Left kidney (tissue), 8 donors: ENCODE measurements at places on chromosomes 4 and X.
A peak's percentile ranks its signal among the peaks of the same experiment; 100 is the strongest.

DNA sequence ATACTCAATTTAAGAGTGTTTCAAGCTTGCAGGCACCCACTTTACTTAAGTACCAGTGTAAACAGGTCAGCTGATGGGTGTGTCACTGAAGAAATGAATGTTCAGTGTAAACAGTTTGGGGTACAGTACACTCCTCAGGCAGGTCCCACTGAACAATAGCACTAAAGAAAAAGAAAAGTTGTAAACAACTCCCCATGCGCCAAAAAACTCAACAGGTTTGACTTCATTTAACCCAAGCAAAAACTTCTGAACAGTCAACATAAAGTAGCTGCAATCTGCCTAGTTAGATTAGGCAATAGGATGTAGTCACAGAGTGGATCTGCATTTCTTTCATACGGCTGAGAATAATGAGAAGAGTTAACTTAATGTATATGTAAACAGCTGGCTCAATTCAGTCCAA is 93.2 kb downstream of the FAM13A start:
- no peak for DNase-seq

GRCh38 chr4:76216524-76216923 is 2.9 kb upstream of the SCARB2 start:
- DNase-seq, result no peak

DNA sequence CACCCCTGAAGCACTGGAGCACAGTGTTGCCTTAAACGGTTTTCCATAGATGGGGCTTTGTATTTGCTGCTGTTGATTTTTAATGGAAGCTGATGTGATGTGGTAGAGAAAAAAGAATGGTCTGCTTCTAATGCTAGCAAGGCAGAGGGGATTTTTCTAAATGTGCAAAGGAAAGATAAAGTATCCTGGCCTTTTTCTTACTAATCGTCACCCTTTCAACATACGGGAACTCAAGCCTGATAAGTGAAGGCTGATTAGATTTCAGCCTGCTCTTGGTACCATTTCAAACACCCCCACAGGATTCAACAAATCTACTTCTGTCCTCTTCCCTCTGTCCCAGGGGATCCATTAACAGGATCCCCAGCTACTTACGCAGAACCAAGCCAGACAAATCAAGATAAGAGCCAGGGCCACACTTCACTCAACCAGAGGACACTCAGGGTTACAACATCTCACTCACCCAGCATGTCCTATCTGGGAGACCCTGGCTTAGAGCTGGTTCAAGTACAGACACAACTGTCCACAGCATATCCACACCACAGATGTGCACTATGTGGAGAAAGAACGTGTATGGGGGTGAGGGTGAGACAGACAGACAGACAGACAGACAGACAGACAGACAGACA is 180.0 kb downstream of the SH3KBP1 start:
- DNase-seq, result no peak

DNA sequence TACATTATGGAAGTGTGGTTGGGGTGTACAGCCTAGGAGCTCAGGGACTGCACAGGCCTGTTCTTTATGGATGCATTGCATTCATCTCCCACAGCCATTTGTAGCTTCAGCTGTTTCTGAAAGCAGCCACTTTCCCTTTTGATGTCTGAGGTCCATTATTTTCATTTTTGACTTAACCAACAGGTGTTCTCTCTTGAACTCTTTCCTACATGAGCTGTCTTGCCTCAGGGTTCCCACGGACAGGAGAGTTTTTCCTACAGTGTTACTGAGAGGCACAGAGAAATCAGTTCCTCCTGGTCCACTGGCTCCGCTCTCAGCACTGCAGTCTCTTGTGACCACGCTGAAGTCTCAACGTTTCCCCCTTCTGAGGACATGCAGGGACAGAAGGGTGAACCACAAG is 87.2 kb downstream of the RASL11B start:
- no peak for DNase-seq

DNA sequence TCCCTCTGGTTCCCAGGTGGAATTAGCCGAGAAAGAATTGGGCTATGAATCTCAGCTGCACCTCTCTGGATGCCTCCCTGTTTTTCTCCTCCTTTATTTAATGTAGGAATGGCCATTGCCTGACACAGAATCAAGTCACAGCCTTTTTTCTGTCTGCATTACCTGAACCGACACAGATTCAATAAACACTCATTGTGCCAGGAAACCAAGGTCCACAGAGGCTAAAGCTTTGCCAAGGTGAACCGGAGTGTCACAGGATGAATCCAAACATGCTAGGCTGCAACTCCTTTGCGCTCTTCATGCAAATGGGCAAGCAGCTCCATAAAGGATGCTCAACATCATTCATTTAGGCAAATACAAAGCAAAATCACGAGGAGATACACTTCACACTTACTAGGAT is 199.8 kb upstream of the AGTR2 start:
- DNase-seq, result no peak

DNA sequence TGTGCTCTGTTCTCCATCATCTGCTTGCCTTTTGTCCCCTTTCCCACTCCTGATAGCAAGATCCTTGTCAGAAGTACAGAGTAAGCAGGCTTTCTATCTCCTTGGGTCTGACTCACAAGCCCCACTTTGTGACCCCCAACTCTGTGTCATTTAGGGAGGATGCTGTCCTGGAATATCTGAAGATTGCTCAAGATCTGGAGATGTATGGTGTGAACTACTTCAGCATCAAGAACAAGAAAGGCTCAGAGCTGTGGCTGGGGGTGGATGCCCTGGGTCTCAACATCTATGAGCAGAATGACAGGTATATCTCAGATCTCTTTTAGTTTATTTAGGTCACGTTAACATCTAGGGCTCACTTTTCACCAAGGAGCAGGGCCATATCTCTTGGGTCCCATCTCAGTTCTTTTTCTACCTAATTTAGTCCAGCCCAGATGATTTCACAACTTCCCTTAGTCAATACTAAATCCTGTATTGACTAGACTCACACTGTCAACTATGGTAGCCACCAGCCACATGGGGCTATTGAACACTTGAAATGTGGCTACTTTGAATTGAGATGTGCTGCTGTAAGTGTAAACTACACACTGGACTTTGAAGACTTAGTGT is 64.3 kb downstream of the MSN start:
- no peak for DNase-seq

DNA sequence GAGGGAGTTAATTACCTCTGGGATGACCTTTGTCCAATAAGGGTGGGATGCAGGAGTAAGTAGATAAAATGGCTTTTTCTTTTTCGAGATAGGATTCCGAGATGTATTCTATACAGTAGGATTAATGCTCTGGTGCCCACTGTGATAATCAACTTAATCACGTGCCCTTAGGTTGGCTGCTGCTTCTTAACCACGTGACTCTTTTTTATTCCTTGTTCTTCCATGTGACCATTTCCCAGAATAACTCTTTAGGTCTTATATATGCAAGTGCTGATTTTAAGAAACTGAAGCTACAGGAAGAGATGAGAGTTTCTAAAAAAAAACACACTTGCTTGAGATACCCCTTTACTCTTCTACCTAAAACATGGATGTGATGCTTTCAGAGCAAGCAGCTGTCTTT is 1628.9 kb downstream of the PCDH7 start:
- no peak for DNase-seq

DNA sequence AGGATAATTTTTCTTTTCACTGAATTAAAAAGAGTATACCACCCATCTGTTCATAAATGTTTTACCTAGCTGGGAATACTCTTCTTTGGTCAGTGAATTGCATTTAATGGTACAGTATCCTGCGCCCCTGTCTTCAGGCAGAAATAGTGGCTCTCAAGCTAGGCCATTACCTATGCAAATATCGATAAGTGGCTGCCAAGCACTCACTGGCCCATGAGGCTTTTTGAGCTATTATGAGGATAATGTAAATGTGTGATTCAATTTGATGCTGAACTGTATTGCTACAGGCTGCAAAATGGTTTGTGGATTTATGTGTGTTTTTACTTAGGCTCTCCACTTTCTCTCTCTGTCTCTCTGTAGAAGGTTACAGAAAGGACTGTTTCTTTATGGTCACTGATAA is 30.1 kb upstream of the MTMR1 start:
- DNase-seq, result no peak

GRCh38 chr4:127249767-127250108 is 383.0 kb upstream of the INTU start:
- DNase-seq, result no peak

GRCh38 chr4:171583790-171584189 is 229.4 kb upstream of the GALNTL6 start:
- no peak for DNase-seq

- DNase-seq, result no peak
Observed at GRCh38 chr4:54840992-54841768, 183.4 kb downstream of the KIT start.

DNA sequence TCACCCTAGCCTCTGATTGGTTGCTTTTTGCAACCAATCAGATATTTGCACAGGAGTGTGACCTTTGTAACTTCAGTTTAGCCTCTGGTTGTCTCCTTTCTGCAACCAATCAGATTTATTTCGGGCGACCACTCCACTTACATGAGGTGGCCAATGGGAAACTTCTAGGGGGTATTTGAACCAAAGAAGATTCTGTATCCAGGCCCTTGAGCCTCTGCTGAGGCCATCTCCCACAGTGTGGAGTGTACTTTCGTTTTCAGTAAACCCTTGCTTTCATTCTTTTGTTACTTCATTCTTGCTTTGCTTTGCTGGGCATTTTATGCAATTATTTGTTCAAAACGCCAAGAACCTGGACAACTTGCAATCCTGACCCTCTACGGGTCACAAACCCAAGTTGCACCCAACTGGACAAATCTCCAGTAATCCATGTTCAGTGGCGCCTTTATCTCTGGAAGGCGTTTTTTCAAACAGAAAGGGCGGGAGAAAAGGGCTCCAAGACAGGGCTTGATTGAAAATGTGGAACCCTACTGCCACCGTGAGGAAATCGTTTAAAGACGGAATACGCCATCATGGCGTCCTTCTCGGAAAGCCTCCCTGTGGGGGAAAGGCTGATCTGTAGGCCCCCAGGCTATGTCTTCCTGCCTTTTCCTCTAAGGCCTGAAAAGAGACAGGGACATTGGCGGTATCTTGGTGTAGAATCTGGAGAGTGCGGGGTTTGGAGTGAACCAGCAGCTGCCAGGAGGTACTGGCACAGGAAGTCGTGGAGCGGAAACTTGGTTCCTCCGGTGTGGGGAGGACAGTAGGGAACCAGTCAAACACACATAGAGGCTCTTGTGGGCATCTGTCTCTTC is 184.6 kb downstream of the OR13H1 start:
- peak; percentile 95 for DNase-seq

- no peak for DNase-seq
Observed at GRCh38 chrX:10945498-10945897, 165.6 kb upstream of the HCCS start.

- DNase-seq, result no peak
Observed at GRCh38 chr4:38190717-38191178, 230.6 kb downstream of the PTTG2 start.

- no peak for DNase-seq
Observed at GRCh38 chrX:150326541-150327247, 36.4 kb upstream of the MAMLD1 start.

- no peak for DNase-seq
Observed at GRCh38 chr4:132076829-132077228, 1072.3 kb upstream of the PCDH10 start.

DNA sequence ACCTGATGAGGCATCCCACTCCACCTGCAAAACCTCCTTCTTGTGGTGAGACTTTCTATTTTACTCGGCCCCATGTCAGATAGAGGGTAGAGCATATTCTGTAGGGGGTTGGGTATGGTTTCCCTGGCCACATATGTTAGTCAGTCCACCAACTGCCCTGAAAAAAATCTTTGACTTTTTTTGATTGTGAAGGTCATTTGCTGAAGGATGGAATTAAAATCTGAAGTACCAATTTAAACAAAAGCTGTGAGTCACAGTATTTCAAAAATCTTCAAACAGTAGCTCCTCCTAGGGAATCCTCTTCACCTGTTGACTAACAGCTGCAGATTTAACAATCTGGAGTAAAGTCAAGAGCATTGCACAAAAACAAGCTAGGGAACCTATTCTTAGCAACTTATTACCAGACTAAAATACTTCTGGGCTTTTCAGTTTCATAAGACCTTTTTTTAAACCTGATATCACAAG is 8.0 kb upstream of the CCDC110 start:
- DNase-seq, result no peak

DNA sequence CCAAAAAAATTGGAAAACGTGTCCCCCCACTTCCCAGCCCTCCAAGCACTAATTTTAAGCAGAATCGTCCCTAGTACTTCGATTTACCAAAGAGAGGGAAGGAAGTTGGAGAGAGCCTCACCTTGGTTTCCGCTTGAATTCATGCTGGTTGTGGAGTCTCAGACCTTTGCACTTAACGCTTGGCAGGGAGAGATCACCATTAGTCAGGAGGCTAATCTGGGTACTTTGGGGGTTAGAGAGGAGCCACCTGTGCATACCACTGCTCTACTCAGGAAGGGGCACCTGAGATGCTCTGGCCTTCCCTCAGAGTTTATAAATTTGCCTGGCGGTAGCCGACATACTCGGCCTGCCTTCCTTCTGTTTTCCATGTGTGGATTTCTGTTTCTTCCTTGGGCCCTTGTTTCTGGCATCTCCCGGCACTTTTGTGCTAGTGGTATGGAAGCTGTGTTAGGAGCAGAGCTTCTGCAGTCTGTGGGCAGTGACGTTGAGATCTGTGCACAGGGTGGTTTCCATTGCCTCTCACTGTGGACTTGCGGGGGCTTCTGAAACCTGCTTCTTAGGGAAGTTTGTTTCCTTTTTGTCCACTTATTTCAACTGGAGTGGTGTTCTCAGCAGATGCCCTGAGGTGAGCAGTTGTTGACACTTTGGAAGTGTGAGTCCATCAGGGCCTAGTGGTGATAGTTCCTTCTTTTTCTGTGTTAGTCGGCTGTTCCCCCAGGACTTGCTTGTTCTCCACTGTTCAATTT is 104.2 kb downstream of the TMEM131L start:
- DNase-seq, result no peak

- DNase-seq, result no peak
Observed at GRCh38 chr4:46945062-46945461, 36.0 kb upstream of the COX7B2 start.

DNA sequence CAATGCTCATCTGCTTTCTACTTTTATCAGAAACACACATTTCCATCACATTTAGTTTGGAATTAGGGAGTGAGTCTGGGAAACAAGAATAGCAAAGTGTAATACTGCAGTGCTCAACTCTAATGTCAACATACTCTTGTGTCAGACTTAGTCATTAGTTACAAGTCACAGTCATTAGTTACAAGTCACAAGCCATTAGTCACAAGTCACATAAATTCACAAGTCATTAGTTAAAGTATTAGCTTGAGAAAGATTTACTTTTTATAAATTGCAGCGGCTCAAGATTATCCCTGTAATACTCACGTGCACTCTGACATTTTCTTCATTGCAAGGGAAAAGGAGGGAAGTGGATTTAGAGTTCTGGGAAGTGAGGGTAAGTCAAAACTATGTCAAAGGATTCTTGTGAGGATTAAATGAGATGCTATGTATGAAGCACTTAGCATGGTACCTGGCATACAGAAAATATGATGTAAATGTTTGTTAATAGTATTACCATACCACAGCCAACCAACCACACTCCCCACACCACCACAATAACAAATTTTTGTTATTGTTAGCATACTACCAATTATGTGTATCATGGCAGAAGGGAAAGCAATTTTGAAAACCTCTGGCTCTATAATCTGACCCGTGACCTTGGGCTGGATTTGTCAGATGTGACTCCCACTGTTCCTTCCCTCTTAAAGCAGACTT is 116.6 kb downstream of the ARHGAP24 start:
- DNase-seq, result peak; percentile 36
